Cardiac fibroblast (primary cell): ENCODE measurements at places on chromosomes 1 and 21.

DNA sequence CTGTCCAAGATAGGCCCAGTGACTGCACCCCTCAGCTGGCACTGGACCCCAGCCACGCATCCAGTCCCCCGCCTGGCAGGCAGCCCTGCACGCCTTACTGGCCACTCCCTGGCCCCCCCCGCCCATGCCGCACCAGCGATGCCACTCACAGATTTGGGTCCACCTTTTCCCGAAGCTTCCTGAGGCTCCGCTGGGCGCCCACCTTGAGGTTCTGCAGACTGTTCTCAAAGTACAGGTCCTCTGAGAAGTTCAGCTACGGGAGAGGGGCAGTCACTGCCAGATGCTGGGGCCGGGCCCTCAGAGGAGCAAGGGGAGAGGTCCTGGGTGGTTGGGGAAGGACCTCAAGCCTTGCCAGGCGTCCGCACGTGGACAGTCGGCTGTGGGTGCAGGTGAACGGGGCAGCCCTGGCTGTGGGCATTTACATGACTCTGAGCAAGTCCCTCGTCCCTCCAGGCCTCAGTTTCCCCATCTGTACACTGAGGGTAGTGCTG lies 8.1 kb downstream of the PRXL2B start:
- no peak for DNase-seq

- peak; percentile 34 for DNase-seq
These were observed 66.1 kb downstream of the TENT5C start for GRCh38 chr1:117671781-117672501.

DNA sequence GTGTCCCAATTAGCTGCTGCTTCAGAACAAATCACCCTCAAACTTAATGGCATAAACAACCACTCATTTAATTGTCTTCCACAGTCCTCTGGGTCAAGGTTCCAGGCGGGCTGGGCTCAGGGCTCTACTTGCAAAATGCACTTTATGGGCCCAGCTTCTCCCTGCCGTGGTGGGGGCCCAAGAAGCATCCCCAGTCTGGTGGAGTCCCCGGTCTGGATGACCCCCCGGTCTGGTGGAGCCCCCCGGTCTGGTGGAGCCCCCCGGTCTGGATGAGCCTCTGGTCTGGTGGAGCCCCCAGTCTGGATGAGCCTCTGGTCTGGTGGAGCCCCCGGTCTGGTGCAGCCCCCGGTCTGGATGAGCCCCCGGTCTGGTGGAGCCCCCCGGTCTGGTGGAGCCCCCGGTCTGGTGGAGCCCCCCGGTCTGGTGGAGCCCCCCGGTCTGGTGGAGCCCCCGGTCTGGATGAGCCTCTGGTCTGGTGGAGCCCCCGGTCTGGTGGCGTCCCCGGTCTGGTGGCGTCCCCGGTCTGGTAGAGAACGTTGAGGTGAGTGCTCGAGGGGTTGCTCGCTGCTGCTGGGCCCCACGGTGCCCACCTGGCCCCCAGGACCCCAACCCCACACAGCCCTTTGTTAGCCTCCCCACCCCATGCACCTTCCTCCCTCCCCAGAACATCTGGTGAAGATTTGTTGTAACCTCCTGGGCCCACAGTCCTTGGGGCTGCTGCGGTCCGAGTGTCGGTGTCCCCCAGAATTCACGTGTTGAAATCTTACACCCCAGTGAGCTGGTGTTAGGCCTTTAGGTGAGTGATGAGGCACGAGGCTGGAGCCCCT lies 33.8 kb downstream of the POFUT2 start:
- DNase-seq = no peak

DNA sequence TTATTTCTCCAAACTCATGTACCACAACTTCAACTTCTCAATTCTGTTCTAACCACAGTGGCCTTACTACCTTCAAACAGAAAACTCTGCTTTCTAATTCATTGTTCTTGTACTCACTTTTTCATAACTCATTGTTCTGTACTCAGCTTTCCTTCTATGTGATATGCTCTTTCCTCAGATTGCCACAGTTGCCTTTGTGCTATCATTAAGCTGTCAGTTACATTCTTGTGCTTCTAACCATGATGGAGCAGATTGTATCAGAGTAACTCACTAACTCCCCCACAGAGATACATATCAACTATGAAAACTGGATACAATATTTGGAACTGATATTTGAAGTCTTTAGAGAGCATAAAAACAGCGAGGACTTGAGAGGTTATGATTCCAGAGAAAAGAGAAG lies 1213.7 kb downstream of the KCNT2 start:
- DNase-seq = no peak

DNA sequence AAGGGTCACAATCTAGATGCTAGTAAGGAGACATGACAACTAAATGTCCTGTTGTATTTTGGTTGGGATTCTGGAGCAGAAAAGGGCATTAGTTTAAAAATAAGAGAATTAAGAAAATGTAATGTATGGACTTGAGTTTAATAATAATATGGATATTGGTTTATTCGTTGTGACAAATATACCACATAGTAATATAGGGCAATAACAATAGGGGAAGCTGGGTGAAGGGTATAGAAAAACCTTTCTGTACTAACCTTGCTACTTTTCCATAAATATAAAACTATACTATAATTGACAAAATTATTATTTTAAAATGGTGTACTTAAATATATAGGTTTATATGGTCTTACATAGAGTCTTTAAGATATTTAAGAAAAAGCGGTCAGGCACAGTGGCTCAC lies 558.9 kb downstream of the PTPRC start:
- DNase-seq = no peak

GRCh38 chr1:187516874-187517273 lies 688.1 kb downstream of the PLA2G4A start:
- no peak for DNase-seq
